ENCODE measurements at places on chromosomes 7 and 10.

- no peak for DNase-seq
Measured at GRCh38 chr10:79023240-79024162, 45.3 kb upstream of the ZMIZ1 start.

DNA sequence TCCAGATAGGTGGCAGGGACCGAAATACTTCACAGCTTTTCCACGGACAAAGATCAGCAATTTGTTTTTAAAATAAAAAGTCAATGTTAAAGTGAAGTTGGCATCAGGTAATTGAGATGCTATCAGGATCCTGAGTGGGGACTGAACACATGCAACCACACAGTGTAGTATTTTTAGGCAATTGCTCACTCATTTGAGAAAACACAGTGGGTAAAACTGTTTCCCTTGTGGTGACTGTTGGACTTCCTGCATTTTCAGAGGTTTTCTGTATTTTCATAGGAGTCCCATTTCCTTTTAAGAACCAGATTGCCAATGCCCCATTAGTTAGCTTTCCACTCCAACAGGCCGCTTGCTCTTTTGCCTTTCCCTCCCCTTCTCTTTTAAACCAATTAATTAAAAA, 159.5 kb upstream of the ZNF32 start:
- no peak for DNase-seq

GRCh38 chr7:26574476-26574875, 282.8 kb downstream of the SNX10 start:
- DNase-seq, result no peak

DNA sequence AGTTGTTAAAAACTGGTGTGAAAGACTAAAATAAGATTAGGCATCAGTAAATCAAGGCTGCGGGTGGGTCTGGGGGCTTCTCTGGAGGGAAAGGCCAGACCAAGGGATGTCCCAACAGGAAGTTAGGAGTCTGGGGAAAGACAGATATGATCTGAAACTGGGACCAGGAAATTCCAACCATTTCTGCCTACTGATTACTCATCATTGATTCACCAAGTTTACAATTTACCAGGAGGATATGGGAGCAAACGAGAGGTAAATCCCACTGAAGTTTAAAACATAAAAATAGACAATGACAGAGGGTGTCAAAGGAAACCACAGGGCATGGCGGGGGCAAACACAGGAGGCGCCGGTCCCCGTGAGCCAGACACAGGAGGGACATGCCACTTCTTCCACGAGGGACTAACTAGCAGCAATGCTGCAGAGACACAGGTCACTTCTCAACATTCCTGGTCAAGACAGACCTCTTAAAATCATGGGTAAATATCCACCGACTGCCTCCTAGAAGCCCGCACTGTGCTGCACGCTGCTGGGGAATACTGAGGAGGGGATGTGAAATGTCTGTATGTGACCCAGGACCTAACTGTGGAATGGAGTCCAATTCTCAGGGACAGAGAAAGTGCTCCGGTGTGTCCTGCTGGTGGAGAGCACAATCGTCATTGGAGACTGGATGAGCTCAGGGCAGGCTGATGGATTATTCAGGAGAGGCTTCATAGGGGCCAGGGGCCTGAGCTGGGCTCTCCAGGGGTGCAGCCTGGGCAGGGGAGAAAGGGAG, 153.4 kb upstream of the KLF14 start:
- DNase-seq, result no peak

- DNase-seq, result no peak
Measured at GRCh38 chr10:59748834-59749233, 4.4 kb downstream of the MRLN start.

DNA sequence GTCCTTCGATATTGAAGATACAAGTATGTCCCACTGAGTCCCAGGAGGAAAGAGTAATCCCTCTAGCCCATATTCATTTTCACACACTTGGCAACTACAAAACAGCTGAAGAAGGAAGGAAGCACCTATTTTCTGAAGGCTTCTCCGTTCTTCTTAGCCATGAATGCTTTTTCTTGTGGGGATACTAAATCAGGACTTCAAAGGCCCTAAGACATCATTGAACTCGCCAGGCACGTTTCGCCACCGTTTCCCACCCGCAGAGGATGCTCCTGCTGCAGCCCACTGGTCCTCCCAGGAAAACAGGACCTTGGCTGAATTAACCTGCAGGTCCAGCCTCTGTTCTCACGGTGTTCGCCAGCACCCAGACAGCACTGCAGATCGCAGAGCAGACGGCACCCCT, 561.5 kb downstream of the DNAJB6 start:
- no peak for DNase-seq

DNA sequence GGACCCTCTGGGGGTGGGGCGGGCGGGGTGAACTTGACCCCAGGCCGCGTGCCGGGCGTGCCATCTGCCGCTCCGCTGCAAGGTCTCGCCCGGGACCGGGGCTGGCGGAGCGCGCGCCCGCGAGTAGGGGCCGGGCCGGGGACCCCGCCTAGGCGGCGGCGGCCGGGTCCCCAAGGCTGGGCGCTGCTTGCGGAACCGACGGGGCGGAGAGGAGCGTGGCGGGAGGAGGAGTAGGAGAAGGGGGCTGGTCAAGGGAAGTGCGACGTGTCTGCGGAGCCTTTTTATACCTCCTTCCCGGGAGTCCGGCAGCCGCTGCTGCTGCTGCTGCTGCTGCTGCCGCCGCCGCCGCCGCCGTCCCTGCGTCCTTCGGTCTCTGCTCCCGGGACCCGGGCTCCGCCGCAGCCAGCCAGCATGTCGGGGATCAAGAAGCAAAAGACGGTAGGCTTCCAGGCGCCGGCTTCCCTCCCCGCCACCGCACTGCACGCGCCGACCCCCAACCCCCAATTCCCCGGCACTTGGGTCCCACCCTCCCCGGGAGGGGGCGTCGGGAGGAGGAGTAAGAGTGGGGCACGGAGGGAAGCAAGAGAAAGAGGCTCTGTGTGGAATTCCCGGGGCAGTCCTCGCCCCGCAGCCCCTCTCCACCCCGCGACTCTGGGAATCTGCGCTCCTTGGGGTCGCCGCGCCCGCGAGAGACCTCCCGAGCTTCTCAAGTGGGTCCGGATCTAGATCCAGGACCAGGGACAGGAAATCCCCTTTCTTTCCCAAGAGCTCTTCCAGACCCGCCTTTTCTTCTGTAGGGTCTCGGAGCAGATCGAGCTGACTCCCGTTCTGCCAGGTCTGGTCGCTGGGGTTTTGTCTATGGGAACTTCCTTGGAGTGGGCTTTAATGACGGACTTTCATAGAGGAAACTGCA, at the start of gene PAPSS2:
Gene PAPSS2 (plus strand): TSS at position 308 of the 913 bp plus-strand sequence. CDS start 104 bp downstream, at position 412.
- DNase-seq, result no peak

DNA sequence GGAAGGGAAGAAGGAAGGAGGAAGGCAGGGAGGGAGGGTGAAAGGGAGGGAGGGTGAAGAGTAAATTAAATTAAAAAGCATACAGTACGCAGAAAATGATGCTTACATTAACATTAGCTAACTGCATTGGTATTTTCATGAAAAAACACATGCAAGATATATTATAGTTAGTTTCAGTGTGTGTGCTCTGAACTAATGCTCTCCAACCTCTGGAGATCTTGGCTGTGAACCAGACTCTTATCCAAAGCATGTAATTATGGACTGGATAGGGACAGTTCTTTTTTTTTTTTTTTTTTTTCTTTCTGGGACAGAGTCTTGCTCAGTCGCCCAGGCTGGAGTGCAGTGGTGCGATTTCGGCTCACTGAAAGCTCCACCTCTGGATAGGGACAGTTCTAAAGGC, 357.0 kb downstream of the FRMD4A start:
- no peak for DNase-seq

GRCh38 chr7:2069472-2069860, 163.3 kb downstream of the MAD1L1 start:
- DNase-seq, result no peak

GRCh38 chr7:3937605-3938004, 636.6 kb downstream of the SDK1 start:
- DNase-seq, result no peak

GRCh38 chr7:143417734-143418383, 9.2 kb upstream of the EPHA1 start:
- DNase-seq, result no peak

- DNase-seq, result no peak
Measured at GRCh38 chr10:121024905-121025584, 173.9 kb downstream of the WDR11 start.

- no peak for DNase-seq
Measured at GRCh38 chr7:158727690-158728089, 23.1 kb upstream of the NCAPG2 start.

DNA sequence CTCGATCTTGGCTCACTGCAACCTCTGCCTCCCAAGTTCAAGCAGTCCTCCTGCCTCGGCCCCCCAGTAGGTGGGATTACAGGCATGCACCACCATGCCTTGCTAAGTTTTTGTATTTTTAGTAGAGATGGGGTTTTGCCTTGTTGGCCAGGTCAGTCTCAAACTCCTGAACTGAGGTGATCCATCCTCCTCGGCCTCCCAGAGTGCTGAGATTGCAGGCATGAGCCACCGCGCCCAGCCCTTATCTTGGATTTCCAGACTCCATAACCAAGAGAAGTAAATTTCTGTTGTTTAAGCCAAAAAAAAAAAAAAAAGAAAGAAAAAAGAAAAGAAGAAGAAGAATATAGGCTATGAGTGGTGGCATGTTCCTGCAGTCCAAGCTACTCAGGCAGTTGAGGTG, 53.3 kb upstream of the RABGEF1 start:
- DNase-seq, result no peak

DNA sequence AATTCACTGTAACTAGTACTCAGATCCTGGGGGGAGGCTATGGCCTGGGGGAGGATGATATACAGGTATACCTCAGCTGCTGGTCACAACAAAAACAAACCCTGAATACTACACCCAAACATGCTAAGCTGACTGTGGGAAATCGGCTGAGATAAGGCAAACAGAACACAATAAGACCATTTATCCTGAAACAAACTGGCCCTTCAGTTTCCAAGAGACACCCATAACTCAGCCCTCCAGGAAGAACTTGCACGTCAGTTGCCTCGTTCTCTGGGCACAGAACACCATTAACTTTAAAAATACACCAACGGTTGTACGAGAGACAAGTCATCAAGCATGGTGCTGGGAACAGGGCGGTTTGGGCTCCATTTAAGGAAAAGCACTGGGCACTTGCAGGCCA, 24.1 kb upstream of the KCNMA1 start:
- DNase-seq, result no peak

DNA sequence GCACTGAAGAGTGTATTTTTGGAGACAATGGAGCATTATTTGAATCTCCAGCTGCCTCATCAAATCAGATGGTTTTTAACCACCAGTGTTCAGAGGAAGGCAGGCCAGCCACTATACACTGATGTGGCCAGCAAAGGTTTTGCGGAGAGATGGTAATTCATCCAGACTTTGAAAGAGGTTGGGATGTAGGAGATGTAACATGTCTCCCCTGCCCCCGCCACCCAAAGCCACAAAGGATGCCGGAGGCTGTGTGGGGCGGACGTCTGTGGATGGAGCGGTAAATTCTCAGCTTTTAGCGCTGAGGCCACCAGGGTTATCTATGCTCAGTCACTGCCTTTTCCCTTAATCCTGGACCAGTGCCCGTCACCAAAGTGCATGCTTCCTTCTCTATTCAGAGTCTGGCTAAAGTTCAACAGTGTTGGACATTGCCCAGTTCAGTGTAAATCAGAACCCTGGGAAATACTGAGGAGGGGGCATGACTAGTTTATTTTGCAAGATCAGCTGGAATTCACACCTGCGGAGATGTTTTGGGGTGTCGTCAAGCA, 3.7 kb upstream of the TRIP6 start:
- DNase-seq, result no peak

Data from activated T-helper 1 cell treated with Interleukin-2 at 50 U/mL for 16 hours (primary cell).